ENCODE measurements at places on chromosomes 6 and 20.

- no peak for DNase-seq
These were observed 116.6 kb downstream of the CBLN4 start for GRCh38 chr20:55888685-55889084.

DNA sequence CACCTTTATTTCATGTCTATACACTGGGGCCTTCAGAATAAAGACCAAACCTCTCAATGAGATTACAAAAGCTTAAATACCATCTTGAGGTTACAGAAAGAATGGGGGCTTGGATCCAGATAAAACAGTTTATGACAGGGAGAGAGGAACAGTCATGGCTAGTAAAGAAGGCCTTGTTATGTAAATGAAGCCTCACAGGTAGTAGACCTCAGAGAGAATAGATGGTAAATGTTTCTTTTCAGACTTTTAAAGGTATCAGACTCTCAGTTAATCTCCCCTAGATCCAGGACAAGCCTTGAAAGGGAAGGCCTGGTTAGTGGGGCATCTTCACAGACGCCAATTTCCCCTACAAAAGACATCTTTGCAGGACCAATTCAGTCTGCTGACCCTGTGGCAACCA is 1325.6 kb downstream of the HACE1 start:
- no peak for DNase-seq

GRCh38 chr6:98653179-98653578 is 181.2 kb upstream of the POU3F2 start:
- DNase-seq, result no peak

DNA sequence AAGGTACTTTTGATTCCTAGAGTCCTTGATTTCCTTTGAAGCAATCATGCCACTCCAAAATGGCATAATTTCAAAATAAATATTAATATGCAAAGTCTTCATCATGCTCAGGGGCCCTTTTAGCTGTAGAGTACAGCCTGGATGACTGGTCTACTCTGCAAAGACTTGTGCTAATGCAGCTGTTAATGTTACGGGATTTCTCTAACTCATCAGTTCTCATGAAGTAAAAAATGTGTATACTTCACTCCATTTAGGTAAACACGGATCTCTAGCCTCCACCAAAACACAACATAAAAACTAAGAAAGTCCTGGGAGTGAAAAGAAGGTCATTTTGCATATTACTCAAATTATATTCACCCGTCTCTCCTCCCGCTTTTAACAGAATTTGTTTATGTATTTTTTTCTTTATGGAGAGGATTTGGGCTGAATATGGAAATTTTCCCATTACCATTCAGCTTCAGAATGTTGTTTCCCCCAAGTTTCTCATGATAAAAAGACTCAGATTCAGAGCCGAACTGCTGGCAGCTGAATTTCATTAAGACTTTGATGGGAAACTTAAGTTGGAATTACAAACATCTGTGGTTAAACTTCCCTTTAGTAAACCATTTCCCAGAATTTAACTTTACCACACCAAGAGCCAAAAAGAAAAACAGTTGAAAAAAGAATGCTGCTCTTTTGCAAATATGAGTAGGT is 8.7 kb downstream of the LAMA4 start:
- DNase-seq, result no peak

DNA sequence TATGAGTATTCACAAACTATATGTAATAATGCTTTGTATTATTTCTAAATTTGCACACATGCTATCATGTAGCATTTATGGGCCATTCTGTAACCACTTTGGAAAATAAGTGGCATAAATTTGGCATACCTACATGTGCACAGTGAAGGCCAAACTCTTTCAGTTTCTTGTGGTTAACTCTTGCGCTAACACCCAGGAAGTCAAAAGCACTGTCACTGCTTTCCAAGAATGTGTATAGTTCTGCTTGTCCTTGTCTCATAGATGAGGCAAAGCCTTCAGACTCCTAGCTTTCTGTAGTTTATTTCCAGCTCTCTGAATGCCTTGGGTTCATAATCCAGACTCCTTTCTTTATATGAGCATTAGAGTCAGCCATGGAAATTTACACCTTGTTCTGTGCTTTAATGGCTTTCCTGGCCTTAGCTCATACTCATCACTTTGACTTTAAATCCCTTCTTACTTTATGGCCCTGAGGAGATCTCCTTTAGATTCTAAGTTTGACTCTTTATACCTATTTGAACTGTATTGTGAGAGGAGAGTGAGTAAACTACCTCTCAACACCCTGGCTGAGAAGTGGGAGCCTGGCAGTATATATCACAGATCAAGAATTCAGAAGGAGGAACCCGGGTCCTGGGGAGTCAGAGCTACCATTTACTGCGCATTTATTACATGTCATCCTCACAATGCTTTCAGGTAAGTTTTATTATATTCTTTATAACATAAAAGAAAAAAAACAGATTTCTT is 949 bp upstream of the SLC17A3 start:
- no peak for DNase-seq

GRCh38 chr6:136774228-136775041 is 17.8 kb downstream of the MAP3K5 start:
- no peak for DNase-seq

DNA sequence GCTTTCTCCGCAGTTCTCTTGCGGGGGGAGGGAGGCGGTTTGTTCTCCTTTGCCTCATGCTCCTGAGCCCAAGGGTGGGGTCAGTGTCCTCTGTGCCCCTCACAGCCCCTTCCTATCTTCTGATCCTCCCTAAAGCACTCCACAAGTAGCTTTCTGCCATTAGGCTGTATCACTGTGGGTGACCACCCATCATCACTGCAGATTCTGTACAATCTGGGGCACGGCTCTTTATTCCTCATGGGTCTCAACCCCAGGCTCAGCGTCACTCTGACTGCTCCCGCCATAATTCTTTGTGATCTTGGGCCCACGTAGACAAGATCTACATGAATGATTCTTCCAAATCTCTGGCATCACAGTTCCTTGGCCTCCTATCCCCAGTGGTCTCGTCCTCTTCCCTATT is 10.5 kb downstream of the NCR2 start:
- DNase-seq, result no peak

DNA sequence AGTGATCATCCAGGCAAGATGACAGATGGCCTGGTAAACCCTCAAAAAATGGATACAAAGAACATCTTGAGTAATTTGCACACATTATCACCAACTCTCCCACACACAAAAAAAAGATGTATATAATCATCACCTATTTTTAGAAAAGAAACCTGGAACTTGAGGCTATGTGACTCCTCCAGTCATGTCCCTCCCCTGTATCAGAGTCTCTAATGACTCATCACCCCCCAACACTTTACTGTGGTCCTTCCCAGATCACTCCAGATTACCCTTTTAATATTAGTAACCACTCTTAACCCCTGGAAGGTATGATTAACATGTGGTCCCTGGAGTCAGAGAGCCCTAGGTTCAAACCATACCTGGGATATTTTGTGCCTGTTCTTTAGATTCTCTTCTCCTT is 144.8 kb downstream of the ZNF217 start:
- DNase-seq, result no peak

GRCh38 chr6:104484191-104484590 is 375.5 kb downstream of the HACE1 start:
- no peak for DNase-seq

DNA sequence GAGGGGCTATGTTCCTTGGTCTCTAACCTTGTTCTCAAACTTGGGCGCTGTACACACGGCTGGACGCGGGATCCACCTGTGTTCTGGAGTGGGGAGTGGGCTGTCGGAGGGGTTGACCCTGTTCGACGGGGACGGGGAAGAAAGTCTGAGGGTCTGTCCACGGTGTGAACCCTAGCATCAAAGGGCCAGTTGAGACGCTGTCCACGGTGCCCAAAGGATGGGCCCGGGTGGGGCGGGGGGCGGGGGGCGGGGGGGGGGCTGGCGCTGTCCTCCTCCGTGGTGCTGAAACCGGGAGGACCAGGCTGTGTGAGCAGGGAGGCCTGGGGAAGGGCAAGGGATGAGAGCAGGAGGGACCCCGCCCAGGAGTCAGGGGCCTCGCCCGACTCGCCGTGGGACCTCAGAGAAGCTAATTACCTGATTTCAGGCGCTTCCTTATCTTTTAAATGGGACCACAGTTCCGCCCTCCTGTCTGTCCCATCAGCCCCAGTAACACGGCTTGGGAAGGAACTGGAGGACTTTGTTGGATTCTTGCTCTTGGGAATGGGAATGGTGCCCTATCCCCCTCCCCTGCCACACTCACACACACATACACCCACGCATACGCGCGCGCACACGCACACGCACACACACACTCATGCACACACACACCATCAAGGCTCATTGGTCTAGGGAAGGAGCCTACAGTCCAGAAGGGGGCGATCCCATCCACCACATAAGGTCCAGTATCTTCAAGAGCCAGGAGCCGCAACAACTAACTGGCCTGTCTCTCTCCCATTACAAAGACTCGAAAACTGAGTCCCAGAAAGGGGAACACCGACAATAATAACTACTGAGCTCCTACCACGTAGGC is 1.0 kb upstream of the VSTM2L start:
- DNase-seq, result no peak

DNA sequence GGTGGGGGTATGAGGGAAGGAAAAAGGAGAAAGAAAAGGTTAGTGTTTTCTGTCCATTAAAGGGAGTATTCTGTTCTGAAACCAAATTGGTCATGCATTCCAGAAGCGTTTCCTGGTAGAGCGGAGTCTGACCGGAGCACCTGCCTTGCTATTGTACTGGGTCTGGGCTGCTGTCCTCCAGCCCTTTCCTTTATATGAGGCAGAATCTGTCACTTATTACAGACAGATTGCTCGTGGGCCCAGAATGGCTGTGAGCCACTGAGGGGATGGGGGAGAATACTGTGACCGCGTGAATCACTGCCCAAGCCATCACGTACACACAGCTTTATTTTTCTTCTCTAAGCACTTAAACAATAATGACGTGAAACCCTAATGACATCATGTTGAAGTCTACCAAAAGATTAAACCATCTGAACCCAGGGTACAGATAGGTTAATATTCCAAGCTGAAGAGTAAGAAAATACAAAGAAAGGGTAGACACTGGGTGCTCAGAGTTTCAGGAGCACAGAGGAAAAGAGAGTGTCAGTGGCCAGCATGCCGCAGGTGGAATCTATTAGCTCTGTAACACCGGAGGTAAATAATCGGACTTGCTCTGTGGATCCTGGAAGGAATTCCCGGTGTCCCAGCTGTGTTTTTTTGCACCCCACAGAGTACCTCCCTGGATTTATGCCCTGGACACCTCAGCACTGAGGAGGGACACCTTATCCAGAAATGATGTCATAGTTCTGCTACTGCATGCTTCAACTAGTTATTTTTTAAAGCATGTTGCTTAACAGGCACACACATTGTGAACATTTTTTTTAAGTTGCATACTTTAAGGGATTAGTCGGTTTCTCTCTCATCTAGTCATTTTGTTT is 573.3 kb downstream of the PKHD1 start:
- DNase-seq, result no peak

DNA sequence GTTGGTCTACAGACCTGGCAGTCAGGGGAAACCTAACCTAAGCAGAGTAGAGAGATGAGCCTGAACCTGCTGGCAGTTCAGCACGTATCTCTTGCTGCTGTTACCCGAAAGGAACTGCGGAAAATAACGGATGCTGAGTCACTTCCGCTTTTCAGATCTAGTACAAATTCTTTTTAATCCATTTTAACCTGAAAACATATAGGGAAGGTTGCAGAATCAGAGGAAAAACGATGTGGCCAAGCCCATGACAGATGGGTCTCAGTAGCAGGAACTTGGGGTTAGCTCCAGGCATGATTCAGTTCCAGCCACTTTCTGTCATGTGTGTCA is 351.9 kb upstream of the PRND start:
- DNase-seq, result peak; percentile 35

GRCh38 chr6:116073765-116074440 is 13.2 kb upstream of the FRK start:
- DNase-seq, result no peak

Measured in stimulated activated CD4-positive, alpha-beta T cell treated with anti-CD3 and anti-CD28 coated beads, Interleukin-12 subunit alpha, Interleukin-12 subunit beta, amount 100 ng/mL, for 24 hours (primary cell).